ENCODE measurements at places on chromosomes 5 and 9. TPM values are rescaled to one million over a fixed set of nuclear protein-coding genes. Genes with fewer than 3 reads are reported as not detected.

STK32A gene
- 23.9 TPM for polyA plus RNA-seq

PAPPA gene
- 3.5 TPM for polyA plus RNA-seq

SLC6A7 gene
- polyA plus RNA-seq, result 0.12 TPM

NRG2 gene
- polyA plus RNA-seq, result 0.88 TPM

TAF11L11 gene
- not detected for polyA plus RNA-seq

SNX2 gene
- 165 TPM for polyA plus RNA-seq

C9orf50 gene
- polyA plus RNA-seq, result 0.30 TPM

NR2F1-AS1 gene
- 59.1 TPM for polyA plus RNA-seq

COL23A1 gene
- polyA plus RNA-seq, result 6.2 TPM

OTULINL gene
- 10.9 TPM for polyA plus RNA-seq

TIMD4 gene
- polyA plus RNA-seq, result 0.68 TPM

RC3H2 gene
- 52.1 TPM for polyA plus RNA-seq

FGF1 gene
- 17.4 TPM for polyA plus RNA-seq

SLIT3 gene
- polyA plus RNA-seq, result 51.5 TPM

LVRN gene
- polyA plus RNA-seq, result 3.0 TPM

DNA sequence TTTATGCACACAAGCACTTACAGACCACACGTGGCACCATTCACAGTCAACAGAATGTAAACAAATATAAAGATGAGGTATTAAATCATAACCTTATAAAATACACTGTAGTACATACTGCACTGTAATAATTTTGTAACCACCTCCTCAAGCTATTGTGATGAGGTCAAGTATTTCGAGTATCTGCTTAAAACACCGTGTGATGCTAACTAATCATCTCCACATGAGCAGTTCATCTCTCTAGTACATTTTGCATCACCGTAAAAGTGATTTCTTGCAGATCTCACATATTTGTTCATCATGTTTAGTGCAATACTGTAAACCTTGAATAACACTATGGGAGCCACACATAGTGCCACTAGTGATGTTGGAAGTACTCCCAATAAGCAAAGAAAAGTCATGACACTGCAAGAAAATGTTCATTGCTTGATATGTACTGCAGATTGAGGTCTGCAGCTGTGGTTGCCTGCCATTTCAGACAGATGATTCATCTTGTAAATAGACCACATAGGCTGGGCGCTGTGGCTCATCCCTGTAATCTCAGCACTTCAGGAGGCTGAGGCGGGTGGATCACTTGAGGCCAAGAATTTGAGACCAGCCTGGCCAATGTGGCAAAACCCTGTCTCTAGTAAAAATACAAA is 44.3 kb downstream of the FOXB2 start:
- DNase-seq, result no peak

- DNase-seq, result no peak
Measured at GRCh38 chr5:91271999-91272398, 111.1 kb downstream of the ARRDC3 start.

- no peak for DNase-seq
Measured at GRCh38 chr5:128053291-128053954, 30.1 kb upstream of the SLC12A2 start.

DNA sequence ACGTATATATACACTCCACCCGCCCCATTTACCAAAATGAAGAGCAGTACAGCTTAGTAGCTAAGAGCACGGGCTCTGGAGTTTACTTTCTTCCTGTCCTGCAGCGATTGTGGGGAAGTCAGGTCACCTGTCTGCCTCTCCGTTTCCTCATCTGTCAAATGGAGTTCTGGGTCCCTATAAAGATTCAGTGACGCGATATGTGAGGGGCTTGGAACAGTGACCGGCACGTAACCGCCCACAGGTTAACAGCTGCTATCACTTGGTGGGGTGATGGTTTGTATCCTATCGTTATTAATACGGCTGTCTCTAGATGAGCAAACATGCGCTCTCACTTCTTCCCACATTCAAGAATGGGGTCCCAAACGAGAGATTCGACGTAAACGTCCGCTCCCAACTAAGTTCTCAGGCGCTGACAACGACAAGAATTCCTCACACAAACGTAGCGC is 426 bp downstream of the FAM114A2 start:
- no peak for DNase-seq

DNA sequence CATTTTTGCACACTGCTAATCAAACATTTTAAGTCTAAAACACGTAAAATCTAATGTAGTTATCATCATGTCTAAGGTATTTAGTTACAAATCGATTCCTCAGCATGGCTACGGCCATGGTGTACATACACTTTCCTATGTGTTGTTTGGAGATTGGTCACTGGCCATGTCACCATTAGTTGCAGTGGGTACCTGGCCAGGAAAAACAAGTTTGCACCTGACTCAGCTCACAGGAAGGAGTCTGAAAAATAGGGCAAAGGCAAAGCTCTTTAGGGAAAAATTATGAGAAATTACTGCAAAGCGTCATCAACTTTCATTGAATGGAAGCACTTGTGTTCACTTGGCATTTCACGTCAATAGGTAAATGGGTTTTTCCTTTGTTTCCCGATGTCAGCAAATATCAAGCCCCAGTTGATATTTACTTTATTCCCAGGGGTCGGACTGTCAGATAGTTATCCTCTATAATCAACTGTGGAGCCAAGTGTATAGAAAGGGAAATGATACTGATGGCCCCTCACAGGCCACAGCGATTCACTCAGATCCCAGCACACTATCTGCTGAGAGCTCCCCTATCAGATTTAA is 626.0 kb upstream of the ADAMTS16 start:
- DNase-seq, result no peak

DNA sequence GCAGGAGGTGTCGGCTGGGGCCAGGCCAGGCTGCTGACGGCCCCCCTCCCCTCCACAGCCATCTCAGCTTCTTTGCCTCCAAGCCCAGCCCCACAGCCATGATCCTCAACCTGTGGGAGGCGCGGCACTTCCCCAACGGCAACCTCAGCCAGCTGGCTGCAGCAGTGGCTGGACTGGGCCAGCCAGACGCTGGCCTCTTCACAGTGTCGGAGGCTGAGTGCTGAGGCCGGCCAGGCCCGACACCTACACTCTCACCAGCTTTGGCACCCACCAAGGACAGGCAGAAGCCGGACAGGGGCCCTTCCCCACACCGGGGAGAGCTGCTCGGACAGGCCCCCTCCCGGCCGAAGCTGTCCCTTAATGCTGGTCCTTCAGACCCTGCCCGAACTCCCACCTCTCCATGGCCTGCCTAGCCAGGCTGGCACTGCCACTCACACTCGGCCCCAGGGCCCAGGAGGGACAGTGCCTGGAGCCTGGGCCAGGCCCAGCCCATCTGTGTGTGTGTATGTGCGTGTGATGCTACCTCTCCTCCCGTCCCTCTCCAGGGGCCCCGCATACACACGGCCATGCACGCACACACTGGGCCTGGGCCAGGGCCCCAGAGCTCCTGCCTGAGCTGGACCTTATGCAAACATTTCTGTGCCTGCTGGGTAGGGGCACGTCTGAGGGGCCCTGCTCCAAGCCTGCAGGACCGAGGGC is 19.3 kb downstream of the HK3 start:
- no peak for DNase-seq

GRCh38 chr9:136403538-136403914 is 3.6 kb upstream of the SNAPC4 start:
- no peak for DNase-seq

DNA sequence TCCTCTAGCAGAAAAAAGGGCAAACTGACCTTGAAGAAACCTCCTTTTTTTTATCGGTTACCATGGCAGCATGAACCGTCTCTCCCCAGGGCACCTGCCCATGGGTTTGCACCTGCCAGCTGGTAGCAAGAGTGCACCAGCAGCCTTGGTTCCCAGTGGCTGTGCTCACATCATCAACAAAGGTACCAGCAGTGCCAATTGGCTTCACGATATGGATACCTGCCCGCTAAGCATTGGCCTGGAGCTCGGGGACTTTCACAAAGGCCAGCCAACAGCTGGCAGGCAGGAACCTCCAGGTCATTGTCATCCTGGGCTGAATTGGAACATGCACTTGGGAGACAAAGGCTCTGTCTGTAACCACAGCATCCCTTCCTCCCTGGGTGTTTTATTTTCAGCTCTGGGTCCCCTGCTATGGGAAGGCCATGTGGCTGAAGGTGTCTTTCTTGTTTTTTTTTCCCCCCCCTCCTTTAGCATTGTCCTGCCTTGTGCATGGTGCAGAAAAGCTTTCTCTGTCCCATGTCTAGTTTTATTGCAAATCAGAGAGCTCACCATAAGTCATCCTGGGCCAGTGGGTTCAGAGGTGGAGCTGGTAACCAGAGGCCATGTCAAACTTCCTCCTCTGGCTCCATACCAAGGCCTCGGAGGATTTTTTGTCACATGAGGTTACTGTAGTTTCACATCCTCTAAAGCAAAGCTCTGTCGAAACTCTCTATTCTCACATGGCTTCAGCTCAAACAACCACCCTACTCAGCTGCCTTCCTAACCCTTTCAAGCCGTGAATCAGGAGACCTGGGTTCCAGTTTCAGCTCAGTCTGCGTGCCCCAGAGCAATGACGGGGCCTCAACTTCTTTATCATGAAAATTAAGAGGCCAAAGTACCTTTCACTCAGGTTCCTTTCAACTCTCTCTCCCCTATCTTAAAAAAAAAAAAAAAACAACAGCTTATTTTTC is 145.5 kb upstream of the MAP3K1 start:
- no peak for DNase-seq

DNA sequence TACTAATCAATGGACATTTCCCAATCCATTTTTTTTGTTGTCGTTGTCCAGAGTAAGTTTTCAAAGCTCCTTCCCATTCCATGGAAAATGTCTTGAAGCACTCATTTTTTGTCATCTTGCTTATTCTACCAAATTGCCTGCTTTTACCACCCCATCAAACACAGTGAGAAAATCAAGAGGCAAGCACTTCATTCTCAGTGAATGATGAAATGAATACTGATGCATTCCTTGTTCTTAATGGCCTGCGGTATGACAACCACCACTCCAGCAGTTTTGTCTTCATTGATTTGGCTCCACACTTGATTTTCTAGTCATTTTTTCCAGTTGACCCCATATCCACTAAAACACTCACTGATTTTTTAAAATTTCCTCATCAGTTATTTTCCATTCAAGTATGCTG is 193.5 kb upstream of the ANKH start:
- no peak for DNase-seq

GRCh38 chr5:143248822-143249579 is 154.5 kb downstream of the NR3C1 start:
- no peak for DNase-seq

GRCh38 chr9:113311961-113312360 is 8.8 kb upstream of the RNF183 start:
- no peak for DNase-seq

GRCh38 chr5:160159991-160160792 is 40.9 kb upstream of the PWWP2A start:
- DNase-seq, result no peak

DNA sequence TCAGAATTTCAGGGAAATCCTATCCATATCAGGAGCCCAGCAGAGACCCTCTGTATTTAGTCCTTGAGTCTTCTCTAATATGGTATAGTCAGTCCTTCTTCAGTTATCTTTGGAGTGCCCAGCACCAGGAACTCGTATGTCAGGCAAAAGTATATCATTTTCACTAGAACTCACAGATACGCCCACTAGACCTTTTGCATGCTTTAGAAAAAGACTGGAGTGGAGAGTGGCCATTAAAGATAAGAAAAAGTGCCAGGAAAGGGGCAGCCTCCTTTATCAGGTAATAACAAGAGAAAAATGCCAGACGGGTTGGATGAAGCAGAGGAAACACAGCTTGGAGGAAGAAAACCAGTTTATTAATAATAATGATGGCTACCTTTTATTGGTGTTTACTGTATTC is 63.5 kb downstream of the GPR21 start:
- DNase-seq, result no peak

DNA sequence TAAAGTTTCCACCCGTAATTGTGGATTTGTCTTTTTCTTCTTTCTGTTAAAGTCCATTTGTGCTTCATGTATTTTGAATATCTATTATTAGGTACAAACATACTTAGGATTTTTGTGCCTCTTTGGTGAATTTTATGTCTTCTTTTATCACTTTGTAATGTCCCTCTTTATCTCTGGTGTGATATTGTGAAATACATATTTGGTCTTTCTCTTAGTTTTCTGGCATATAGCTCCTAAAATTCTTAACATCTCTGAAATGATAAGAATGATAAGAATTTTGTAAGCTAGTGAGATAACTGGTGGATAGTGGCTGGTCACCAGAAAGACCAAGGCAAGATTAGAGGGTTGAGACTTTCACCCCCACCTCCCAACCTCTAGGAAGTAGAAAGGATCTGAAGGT is 111.1 kb downstream of the KCTD16 start:
- DNase-seq, result no peak

DNA sequence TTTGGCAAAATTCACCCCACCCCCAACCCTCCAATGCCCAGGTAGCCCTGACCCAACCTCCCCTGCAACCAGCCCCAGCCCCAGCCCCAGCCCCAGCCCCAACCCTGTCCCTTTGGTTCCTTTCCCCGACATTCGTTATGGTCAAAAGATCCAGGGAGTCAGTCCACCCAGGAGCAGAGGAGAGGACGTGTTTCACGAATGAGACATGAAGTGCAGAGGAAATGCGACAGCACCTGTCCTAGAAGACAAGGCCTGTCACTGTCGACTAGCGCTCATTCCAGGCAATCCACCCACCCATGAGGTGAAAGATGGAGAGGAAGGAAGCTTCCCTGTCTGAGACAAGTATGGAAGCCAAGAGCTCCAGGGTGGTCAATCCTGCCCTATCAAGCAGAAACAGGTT is 485.0 kb downstream of the SPATA31A7 start:
- no peak for DNase-seq

GRCh38 chr9:36211510-36211909 is 20.8 kb downstream of the CLTA start:
- DNase-seq, result no peak

DNA sequence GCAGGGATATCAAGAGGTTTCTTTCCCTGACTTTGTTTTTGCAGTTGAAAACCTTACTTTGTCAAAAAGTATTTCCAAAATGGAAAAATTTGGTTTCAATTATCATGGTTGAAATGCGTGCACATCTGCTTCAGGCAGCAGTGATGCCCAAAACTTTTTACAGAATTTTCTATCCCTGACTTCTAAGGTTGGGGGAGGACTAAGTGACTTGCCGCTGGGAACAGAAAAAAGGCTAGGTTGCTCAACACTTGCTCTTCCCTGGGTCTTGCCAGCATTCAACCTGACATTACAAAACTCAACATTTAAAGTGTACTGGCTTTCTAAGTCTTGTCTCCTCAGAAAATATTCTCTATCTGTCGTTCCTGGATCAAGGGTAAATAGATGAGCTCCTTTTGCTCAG is 4.7 kb downstream of the KLHL3 start:
- DNase-seq, result no peak

DNA sequence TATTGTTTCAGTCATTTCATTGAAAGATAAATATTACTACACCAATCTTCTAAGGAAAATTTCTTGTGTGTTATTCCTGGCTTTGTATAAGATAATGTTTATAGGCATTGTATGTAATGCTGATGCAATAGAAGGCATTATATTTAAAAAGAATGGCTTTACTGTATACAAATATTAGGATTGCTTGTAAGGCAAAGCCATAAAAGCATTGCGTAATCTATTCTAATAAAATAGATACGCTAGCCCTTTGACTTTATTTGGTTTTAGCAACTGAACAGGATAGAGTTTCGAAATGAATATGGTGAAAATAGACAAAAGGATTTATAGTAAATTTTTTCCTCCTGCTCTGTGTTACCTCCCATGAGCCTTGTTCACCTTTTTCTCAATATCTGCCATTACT is 5.5 kb upstream of the LYSMD3 start:
- no peak for DNase-seq

GRCh38 chr9:37995348-37995737 is 73.7 kb downstream of the SHB start:
- no peak for DNase-seq
